Activated CD4-positive, alpha-beta T cell treated with anti-CD3 and anti-CD28 coated beads, Interleukin-2, amount 50 U/mL, for 1 hour (primary cell): ENCODE measurements at places on chromosomes 5 and 9.

- DNase-seq: no peak
These were observed 420.5 kb upstream of the CD180 start for GRCh38 chr5:67617051-67617450.

DNA sequence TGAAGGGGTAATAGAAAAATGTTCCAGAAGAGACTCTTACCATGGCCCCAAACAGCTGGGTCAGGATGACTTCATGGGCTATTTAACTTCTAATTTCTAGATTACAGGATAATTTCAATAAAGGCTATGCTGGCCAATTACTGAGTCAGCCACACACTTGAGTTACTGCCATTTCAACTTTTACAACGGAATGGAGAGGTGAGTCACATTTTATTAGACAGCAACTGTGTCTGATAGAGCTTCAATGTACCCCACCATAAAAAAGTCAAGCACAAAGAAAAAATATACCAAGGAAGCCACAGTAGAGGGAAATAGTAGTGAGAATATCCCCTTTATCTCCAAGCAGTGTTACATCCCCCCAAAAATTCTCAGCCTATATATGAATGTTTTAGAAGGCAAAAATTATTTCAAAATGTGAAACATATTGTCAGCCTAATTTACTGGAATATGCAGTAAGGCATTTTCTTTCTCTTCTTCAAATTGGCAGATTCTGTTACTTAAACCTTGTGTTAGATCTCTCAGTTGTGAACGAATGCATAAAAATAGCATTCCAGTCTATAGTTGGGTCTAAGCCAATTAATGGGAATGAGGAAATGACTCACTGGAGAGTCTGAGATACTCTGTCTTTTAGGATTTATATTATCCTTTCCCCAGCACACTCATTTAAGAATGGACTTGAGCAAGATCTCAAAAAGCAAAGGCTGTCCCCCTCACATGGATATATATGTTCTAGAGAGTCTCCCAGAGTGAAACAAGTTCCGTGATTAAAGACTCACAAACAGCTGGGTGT, 47.1 kb upstream of the RAI14 start:
- no peak for DNase-seq

DNA sequence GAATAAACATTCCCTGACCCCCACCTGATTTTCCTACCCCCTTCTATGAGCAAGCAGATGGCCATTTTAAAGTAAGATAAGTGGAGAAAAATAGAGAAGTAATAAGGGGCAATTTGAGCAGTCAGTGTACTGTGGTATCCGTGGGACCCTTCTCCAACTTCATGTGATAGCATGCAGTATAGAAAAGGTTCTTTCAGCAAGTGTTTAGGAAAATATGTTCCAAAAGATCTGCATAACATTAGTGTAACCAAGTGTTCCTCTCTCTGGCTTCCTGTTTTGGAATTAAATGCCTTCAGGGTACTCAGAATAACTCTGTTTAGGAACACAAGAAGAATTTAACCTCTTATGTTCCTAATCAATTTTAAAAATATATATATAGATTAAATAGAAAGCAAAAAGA, 134.9 kb downstream of the ATG10 start:
- DNase-seq: no peak

GRCh38 chr5:143445776-143446175, 42.3 kb upstream of the NR3C1 start:
- DNase-seq: no peak

DNA sequence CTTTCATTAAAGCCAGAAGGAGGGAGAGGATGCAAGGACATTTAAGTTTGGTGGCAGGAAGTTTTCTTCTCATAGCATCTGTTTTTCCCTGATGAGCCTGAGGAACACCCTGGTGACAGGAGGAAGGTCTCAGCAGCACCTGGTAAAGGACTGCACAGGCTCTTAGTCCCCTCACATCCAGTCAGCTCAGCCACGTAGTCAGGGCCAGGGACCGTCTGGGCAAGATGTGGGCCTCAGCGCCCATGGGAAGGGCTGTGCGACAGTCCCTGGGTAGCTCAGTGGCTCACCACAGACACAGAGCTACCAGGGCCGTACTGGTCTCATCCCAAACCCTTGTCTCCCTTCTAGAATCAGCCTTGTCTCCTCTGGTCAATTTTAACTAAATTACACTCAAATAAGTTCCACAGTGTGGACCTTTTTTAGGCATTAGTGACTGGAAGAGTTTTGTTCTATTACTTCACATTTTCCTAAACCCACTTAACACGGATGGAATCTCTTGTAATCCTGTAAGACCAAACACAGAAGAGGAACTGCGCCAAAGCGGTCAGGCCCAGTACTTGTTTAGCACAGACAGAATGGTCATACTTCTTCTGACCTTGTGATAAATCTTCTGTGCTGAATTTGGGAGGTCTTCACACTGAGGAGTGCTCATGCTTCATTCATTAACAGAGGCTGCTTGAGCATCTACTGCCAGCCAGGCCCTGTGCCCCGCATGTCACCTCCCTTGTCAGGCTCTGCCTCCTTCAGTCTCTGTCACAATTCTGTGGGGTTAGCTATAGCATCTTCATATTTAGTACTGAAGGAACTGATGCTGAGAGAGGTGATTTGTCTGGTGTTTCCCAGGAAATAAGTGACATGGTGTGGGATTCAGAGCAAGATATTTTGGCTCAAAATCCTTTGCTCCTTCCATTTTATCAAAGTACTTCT, 91.4 kb downstream of the ANGPTL2 start:
- DNase-seq: no peak

- DNase-seq: no peak
These were observed 803.1 kb upstream of the WWC1 start for GRCh38 chr5:167488371-167488770.

DNA sequence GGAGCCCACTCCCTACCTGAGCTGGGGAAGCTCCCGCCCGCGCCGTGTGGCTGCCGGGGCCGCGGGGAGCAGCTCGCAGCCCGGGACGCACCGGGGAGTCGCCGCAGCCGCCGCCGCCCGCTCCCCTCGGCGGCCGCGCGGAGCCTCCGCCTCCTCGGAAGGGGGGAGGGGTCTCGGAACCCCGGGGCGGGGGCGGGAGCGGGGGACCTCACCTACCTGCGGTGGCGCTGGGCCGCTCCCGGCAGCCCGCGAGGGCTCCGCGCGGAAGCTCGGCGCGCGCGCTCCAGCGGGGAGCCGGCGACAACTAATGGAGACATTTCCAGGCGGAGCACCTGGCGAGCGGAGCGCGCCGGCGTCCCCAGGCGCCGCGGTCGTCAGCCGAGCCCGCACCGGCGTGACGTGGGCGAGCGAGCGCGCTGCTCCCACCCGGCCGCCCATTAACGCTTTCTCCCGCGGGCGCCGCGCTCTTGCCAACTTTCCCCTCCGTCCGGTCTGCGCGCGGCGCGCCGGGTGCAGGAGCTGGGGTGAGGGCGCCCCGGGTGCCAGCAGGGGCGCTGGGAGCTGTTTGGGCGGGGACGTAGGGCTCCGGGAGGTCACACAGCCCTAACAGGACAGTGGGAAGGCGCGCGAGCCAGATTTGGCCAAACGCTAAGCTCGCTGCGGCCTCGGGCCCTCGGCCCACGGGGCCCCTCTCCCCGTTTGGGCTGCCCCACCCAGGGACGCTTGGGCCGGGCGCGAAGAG, 4.3 kb upstream of the IRX4 start:
- DNase-seq: no peak

DNA sequence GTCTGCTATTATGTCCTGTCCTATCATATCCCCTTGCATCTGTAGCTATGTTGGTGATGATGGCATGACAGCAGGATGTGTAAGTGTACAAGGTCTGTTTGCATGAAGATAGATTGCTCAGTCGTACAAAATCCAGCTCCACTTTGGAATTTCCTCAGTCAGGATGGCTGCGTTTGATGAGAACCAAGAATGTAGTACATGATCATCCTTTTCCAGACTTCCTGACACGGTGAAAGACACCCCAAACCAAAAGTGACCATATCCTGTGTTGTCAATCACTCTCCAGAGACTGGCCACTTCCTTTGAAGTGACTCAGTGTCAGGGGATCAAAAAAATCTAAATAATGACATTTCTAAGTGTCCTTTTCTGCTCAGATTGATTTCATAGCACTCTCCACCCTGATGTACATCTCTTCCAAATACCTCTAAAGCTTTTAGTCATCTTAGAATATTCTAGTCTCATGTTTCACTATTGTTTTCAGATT, 213.4 kb downstream of the PLK2 start:
- DNase-seq: no peak

GRCh38 chr9:132489536-132489935, 79.5 kb downstream of the CFAP77 start:
- no peak for DNase-seq

DNA sequence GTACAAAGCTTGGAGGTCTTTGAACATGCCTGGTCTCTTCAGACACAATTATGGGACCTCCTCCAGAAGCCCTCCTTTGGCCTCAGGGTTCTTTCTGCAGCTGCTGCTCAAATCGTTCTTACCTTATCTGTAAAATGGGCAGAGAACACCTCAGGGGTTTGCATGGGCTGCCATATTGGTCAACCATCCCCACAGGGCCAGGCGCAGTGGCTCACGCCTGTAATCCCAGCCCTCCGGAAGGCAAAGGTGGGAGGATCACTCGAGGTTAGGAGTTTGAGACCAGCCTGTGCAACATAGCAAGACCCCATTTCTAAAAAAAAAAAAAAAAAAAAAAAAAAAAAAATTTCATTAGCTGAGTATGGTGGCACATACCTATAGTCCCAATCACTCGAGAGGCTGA, 29.1 kb upstream of the TCF7 start:
- no peak for DNase-seq

DNA sequence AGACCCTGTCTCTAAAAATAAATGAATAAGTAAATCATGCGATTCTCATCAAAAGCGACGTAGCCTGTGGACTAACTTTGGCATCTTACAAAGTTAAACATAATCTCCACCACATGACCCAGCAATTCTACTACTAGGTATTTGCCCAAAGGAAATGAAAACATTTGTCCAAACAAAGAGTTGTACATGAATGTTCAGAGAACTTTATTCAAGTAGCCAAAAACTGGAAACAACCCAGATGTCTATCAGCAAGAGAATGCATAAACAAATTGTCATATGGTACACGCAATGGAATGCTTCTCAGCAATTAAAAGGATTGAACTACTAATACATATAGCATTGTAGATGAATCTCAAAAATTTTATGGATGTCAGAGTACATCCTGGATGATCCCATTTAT, 82.6 kb downstream of the ADRB2 start:
- no peak for DNase-seq

GRCh38 chr5:168681556-168682183, 102.5 kb upstream of the PANK3 start:
- no peak for DNase-seq

GRCh38 chr5:1294835-1295649, at the start of gene TERT:
Gene TERT (minus strand): TSS chr5:1295068. CDS start chr5:1294989, 79 bp downstream.
- DNase-seq: peak; percentile 75

- DNase-seq: peak; percentile 34
These were observed 589 bp downstream of the RIC1 start for GRCh38 chr9:5629312-5630080.

DNA sequence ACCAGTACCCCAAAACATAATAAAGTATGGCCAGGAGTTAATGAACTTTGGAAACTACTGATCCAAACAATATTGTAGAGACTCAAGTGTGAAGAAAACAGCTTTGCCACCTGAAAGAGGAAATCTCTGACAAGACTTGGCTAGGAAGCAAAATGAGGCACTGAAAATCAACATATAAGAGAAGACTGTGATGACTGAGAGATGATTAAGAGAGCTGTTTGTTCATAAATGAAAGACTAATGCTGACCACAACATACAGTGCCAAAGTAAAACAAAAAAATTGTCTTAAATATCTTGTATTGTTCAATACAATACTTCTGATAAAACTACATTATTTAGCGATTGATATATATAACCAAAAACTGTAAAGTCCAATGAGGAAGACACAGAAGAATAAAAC, 7.2 kb downstream of the RC3H2 start:
- DNase-seq: no peak

GRCh38 chr9:73357607-73358006, 205.9 kb downstream of the ANXA1 start:
- no peak for DNase-seq

DNA sequence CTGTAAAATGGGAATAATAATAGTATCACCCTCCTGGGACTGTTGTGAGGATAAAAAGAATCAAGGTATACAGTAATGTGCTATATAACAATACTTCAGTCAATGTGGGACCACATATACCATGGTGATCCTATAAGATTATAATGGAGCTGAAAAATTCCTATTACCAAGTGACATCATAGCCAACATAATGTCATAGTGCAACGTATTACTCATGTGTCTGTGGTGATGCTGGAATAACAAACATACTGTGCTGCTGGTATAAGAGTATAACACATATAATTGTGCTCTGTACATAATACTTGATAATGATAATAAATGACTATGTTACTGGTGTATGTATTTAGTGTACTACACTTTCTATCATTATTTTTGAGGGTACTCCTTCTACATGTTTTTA, 38.1 kb downstream of the LIFR start:
- DNase-seq: no peak

GRCh38 chr9:88684046-88684445, 149.1 kb downstream of the NXNL2 start:
- DNase-seq: no peak

DNA sequence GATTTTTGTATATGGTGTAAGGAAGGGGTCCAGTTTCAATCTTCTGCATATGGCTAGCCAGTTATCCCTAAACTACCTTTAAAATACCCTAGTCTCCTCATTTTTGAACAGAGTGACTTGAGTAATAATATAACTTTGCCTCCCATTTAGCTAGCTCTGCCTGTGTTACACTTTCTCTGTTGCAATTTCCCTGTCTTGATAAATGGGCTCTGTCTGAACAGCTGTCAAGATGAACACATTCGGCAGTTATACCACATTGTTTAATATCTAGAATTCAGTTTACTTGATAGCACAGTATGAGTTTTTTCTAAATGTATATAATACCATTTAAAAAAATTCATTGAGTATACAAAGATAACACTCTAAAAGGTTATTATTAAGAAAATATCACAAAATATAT, 562.9 kb upstream of the FTMT start:
- DNase-seq: no peak

GRCh38 chr5:119239119-119239417, 116.8 kb upstream of the TNFAIP8 start:
- no peak for DNase-seq

- no peak for DNase-seq
These were observed 92.6 kb downstream of the CDKN2A start for GRCh38 chr9:21901546-21901945.

GRCh38 chr5:127518319-127518621, 830 bp downstream of the PRRC1 start:
- no peak for DNase-seq
